ENCODE measurements at places on chromosomes 2 and 18. TPM values are rescaled to one million over a fixed set of nuclear protein-coding genes. Genes with fewer than 3 reads are reported as not detected.

DNA sequence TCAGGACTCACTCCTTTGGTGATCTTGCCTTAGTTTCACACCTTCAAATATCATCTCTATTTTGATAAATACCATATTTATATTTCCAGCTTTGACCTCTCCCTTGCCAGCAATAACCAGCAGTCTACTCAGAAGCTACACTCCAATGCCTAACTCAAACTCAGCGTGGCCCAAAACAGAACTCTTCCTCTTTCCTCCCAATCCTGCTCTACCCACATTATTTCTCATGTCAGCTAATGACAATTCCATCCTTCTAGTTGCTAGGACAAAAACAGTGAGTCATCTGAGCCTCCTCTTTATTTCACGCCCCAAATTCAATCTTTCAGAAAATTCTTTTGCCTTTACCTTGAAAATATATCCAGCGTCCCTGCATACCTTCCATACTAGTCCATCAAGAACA, 23.5 kb downstream of the CYRIA start:
- H3K4me3 ChIP-seq, result no peak overlapping the region
- H3K27me3 ChIP-seq, result no peaks in the 10 kb centered on the region
- H3K27ac ChIP-seq, result no peak overlapping the region
- no peak for DNase-seq
- peaks cover 40% of the 10 kb centered on the region for H3K4me1 ChIP-seq

- DNase-seq, result no peak
- no peaks in the 10 kb centered on the region for H3K4me1 ChIP-seq
- no peaks in the 10 kb centered on the region for H3K36me3 ChIP-seq
- no peak overlapping the region for H3K4me3 ChIP-seq
- H3K27me3 ChIP-seq, result no peaks in the 10 kb centered on the region
Observed at GRCh38 chr2:118697781-118698180, 149.7 kb downstream of the EN1 start.

DNA sequence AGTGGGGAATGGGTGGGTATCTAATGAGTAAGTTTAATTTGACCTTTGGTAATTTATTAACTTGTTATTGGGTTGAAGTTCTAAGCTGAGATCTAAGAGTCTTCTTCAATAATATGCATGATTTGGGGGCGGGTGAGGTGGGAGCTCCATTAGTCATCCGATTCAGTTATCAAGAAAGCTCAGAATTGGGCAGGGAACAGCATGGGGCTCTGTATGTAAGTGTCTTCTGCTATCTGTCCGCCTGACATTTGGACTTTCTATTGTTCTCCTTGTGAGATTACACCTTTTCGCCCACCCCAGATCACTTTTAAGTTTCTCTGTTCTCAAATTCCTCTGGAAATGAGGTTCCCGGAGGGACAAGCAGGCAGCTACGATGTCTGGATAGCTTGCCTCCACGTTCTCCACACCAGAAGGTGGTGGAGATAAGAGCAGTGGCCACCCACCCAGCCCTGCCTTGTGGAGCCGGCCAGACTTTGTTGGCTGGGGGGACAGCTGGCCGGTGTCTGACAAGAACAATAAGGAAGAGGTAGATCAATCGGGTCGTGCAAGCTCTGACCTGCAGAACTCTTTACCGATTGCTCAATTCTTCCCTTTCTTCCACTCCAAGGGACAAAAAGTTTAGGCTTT, 75.5 kb upstream of the GATA6 start:
- H3K4me1 ChIP-seq, result peaks cover 12% of the 10 kb centered on the region
- no peak overlapping the region for H3K27ac ChIP-seq
- peaks cover 1% of the 10 kb centered on the region for H3K27me3 ChIP-seq
- no peaks in the 10 kb centered on the region for H3K36me3 ChIP-seq
- DNase-seq, result no peak

DNA sequence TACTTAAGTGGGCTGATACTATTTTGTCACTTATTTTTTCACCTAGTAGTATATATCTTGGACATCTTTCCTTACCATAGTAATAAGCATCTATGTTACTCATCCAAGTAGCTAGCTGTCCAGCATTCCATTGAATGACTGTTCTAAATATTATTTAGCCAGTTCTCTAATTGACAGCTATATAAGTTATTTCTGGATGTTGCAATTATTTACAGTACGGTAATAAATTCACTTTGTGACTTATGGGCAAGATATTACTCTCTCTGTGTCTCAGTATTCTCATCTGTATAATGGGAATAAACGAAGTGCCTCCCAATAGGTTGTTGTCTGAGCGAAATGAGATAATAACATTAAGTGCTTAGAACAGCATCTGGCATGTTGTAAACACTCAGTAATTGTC, 46.6 kb upstream of the AGAP1 start:
- peaks cover 3% of the 10 kb centered on the region for H3K27me3 ChIP-seq
- H3K27ac ChIP-seq, result no peak overlapping the region

DNA sequence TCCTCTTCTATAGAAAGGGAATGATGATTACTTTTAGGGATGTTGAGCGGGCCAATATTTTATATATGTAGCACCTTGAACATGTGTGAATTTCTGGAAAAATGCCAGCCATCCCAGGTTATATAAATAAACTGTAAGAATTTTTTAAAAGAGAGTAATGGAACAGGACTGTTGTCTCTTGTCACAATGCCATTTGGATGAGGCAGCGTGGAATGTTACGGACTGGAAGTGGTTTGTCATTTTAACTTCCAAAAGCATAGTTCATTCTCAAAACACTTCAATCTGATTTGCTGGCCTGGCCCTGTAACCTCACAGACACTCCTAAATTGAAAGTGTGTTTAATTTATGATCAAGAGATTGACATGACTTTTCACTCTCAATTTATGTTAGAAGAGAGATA, 70.8 kb downstream of the TPGS2 start:
- H3K27ac ChIP-seq, result peak overlapping the region; percentile 86
- H3K4me1 ChIP-seq, result peaks cover 27% of the 10 kb centered on the region
- no peak overlapping the region for H3K4me3 ChIP-seq
- no peak for DNase-seq
- peaks cover 9% of the 10 kb centered on the region for H3K36me3 ChIP-seq

DNA sequence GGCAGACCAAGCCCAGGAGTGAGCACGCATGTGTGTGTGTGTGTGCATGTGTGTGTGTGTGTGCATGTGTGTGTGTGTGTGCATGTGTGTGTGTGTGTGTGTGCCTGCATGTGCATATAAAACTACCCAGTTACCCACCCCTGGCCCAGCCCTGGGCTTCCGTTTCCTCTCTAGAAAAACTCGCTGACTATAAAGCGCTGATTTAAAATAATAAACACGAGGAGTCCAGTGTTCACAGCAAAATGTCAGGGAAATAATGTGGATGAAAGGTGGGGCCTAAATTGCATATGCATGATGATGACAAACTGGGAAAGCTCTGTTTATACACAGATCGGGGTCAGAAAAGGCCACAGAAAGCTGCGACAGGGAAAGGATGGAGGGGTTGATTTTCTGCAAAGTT, 7.5 kb downstream of the ADCY3 start:
- DNase-seq, result no peak
- peaks cover 6% of the 10 kb centered on the region for H3K4me1 ChIP-seq
- peaks cover 2% of the 10 kb centered on the region for H3K27me3 ChIP-seq
- H3K36me3 ChIP-seq, result peaks cover 6% of the 10 kb centered on the region
- H3K27ac ChIP-seq, result no peak overlapping the region

DNA sequence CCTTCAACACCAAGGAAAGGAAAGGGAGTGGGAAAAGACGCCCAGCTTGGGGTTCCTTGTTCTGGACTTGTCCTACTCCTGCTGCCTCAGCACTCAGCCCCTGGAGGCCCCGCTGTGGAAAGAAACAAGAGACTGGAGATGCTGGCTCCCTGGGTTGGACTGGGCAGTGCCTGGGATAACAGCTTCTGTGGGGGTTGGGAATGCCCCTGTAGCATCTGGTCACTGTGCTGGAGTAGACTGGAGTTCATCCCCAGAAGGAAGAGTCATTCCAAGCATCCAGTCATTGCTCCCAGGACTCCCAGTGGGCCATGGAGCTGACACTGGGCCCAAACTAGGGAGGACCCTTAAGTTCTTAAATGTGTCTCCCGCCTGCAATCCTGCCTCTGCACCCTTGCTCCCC, 129.3 kb upstream of the HAAO start:
- H3K4me3 ChIP-seq, result no peak overlapping the region
- no peak for DNase-seq
- H3K36me3 ChIP-seq, result no peaks in the 10 kb centered on the region
- peaks cover 11% of the 10 kb centered on the region for H3K27me3 ChIP-seq

- H3K27me3 ChIP-seq, result peaks cover 6% of the 10 kb centered on the region
- H3K4me1 ChIP-seq, result peaks cover 26% of the 10 kb centered on the region
- peak overlapping the region; percentile 57 for H3K4me3 ChIP-seq
- peak overlapping the region; percentile 88 for H3K27ac ChIP-seq
- peaks cover 11% of the 10 kb centered on the region for H3K36me3 ChIP-seq
- no peak for DNase-seq
Observed at GRCh38 chr2:24855022-24855622, 61.9 kb downstream of the CENPO start.

DNA sequence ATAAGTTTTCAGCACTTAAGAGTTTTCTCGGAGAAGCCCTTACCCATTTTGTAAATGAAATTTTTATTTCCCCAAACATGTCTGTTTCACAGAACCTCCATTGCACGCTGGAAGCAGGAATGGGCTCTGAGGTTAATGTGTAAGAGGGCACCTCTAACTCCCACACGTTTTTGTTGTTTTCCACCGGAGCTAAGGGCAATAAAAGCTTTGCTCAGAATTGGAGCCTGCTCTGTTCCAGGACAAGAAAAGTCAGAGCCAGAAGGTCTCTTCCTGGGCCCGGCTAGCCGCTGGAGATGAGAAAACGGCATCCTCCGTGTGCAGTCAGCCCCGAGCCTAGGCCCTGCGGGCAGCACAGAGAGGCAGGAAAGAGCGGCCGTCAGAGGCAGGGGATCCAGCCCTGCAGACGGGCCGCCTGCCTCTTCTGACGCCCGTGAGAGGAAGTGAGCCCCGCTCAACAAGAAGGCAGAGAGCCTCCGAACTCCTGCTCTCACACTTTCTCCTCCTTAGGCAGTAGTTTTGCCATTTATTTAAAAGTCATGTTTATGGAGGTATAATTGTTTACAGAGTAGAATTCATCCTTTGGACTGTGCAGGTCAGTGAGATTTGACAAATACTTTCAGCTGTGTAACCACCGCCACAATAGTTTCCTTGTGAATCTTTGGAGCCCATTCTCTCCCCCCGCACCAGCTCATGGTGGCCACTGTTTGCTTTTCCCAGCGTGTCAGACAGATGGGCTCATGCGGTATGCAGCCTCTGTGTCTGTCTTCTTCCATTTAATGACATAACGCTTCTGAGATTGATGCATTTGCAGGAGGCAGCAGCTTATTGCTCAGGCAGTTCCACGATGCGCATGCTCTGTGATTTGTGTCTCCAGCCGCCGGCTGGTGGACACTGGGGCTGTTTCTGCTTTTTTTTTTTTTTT, 117.3 kb downstream of the GALR1 start:
- H3K4me1 ChIP-seq, result peaks cover 7% of the 10 kb centered on the region
- H3K27ac ChIP-seq, result peak overlapping the region; percentile 94
- peak overlapping the region; percentile 77 for H3K4me3 ChIP-seq
- DNase-seq, result peak; percentile 65
- H3K36me3 ChIP-seq, result peaks cover 18% of the 10 kb centered on the region

- H3K27me3 ChIP-seq, result peaks cover 11% of the 10 kb centered on the region
- no peak overlapping the region for H3K27ac ChIP-seq
- peaks cover 23% of the 10 kb centered on the region for H3K4me1 ChIP-seq
- no peak for DNase-seq
- no peak overlapping the region for H3K4me3 ChIP-seq
Observed at GRCh38 chr2:38534746-38535403, 67.9 kb downstream of the HNRNPLL start.

DNA sequence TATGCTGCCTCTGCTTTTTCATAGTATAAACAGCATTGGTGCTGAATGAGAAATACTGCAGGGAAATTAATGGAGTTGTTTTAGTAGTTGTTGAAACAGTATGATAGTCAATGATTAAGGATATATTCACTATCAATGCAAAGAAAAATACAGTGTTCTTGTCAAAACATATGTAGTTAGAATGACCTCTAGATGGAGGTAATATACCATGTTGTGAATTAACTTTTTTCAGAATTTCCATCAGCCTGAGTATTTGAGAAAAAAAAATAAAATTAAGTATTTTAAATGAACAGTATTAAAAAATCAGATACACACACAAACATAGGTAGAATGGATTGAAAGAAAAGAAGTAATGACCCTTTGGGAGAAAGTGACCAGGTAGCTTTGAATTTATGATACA, 59.5 kb downstream of the RMDN2 start:
- H3K4me3 ChIP-seq, result no peak overlapping the region
- no peaks in the 10 kb centered on the region for H3K27me3 ChIP-seq
- DNase-seq, result no peak
- H3K4me1 ChIP-seq, result no peaks in the 10 kb centered on the region

GRCh38 chr2:69168144-69168813, 155.3 kb downstream of the ANTXR1 start:
- peaks cover 6% of the 10 kb centered on the region for H3K27me3 ChIP-seq
- H3K4me1 ChIP-seq, result peaks cover 46% of the 10 kb centered on the region
- H3K36me3 ChIP-seq, result peaks cover 12% of the 10 kb centered on the region
- peak overlapping the region; percentile 29 for H3K27ac ChIP-seq

DNA sequence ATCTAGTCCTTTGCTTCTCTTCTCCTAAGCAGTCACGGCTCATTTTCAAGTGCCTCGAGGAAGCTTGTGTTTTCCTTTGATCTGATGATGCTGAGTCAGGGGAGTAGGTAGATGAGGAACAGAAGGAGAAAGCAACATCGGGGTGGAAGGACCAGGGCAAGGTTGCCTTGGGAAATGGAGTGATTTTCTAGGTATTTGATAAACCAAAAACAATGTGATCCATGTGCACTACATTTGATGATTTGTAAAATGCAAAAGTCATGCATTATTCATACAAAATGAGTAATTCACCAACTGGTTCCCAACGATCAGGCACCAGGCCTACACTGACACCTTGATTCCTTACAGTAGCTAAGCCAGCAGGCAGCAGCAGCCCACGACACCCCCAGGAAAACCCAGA, 205.3 kb downstream of the ANAPC1 start:
- no peak overlapping the region for H3K4me3 ChIP-seq
- no peak overlapping the region for H3K27ac ChIP-seq
- no peak for DNase-seq
- H3K27me3 ChIP-seq, result peaks cover 5% of the 10 kb centered on the region
- H3K4me1 ChIP-seq, result peaks cover 16% of the 10 kb centered on the region
- H3K36me3 ChIP-seq, result peaks cover 9% of the 10 kb centered on the region

Gene CTLA4
- total RNA-seq, result not detected

Gene ELP2
- 96.2 TPM for total RNA-seq

Gene DTNA
- 29.5 TPM for total RNA-seq

Gene SP110
- 1.3 TPM for total RNA-seq

Gene DOCK10
- 1.1 TPM for total RNA-seq

Gene ANXA4
- 3.1 TPM for total RNA-seq

Gene FOXI3
- total RNA-seq, result 0.34 TPM

Gene ITGB1BP1
- 62.7 TPM for total RNA-seq

Gene DSG1
- not detected for total RNA-seq

Gene RHBDD1
- total RNA-seq, result 29.9 TPM

Gene LIMS3
- total RNA-seq, result 0.98 TPM

Gene EMILIN1
- total RNA-seq, result 3.2 TPM

Gene RTKN
- 88.7 TPM for total RNA-seq

Gene MRPL53
- total RNA-seq, result 63.9 TPM

Gene CCDC74A
- 0.54 TPM for total RNA-seq

Gene DSG4
- not detected for total RNA-seq
